ENCODE measurements at places on chromosomes 12 and 14.

DNA sequence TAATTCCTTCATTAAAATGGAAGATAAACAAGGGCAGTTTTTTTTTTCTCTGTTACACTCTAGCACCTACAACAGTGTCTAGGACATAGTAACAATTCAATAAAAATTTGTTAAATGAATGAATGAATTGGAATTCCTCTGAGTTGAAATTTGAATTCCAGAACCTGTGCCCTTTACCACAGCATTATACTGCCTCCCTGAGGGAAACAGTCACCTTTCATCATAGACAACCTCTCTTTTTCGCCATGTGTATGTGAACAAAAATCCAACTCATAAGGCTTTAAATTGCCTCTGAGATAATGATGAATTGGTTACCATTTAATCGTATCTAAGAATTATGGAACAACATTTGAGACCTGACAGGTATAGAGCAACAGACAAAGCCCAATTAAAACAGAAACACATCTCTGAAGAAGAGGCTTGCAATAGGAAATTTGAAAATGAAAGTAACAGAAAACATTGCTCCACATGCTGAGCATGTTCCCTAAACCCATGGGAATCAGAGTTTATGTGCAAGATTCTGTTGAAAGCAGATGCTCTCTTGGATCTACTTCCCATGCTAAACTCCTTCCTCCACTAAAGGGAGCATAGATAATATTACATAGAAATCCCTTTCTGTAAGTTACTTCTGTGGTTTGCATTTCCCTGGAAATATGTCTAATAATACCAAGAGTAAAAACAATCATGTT lies 657.8 kb downstream of the GALC start:
- DNase-seq: no peak

GRCh38 chr12:27344246-27344645 lies 11.6 kb downstream of the BMAL2 start:
- no peak for DNase-seq

GRCh38 chr14:31930493-31931240 lies 146.4 kb upstream of the ARHGAP5 start:
- no peak for DNase-seq

DNA sequence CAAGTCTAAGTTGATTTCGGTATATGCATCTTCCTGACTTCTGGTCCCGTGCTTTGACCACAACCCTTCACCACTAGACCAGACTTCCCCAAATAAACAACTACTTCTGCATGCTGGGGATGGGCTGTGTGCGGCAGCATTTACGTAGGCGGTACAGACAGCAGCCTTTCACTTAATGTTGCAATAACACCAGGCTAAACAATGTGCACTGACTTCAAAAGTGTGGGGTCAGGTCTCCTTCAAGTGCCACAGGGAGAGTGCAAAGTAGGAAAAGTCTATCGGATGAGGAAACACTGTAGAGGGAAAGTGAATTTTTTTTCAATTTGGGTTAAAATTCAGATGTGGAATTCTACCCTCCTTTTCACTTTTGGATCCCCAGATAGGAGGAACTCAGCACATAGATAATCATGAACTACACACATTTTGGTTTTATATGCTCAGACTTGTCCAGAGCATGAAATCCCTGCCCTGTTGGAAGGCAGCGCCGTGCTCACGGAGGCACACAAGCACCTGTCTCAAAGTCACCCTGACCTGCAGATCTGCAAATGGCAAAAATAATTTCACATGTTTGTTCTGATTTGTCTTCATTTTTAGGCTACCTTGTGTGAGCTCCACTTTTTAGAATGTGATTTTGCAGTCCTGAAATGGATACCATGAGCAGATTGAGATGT lies 3.6 kb upstream of the FOS start:
- DNase-seq: no peak

GRCh38 chr12:459430-460258 lies at the start of gene B4GALNT3:
TSS of gene B4GALNT3 (plus strand) at chr12:459939. CDS start at chr12:460377, 438 bp downstream.
- DNase-seq: peak; percentile 33

DNA sequence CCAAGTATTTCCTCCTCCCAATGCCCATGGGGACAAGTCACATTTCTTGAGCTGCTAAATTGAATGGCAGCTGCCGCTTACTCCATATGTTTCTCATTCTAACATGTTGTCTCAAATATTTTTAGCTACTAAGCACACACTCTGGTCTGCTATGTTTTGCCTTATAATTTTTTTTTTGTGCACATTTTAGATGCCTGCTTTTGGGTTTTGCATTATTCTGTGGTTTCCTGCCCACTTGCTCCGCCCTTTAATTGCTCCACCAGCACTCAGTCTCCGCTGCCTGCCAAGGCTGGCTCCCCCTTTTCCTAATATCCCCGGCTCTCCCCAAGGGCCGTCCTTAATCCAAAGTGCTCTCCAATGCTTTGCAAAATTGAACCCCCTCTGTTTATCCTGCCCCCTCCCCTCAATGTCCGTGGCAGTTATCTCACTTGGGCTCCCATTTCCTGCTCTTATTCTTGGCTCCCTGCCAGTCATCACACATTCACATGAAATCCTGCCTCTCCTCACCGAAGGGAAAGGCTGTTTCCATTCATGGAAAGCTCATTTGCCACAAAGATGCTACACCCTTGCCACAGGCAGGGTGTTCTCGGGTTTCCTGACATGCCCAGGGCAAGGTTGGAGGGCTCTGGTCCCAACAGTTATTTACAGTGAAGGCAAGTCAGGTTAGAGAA lies 79.4 kb downstream of the C12orf75 start:
- no peak for DNase-seq

- DNase-seq: no peak
These were observed 75.9 kb downstream of the ATP2B1 start for GRCh38 chr12:89632778-89633177.

DNA sequence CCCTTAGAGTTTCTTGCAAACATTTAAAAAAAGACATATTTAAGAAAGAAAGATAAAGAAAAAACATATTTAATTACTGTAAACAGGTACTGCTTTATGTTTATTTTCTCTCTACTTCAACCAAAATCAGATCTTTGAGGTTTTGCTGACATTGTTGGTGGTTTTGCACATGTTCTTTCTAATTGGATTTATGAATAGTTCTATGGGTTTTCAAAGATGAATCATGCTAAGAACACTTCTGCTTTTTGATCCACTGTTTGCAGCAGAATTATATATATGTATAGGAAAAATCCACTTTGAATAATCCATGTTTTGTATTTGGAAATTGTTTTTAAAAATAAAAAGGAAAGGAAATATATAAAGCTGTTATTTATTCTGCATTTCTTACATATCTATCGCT lies 78.4 kb downstream of the FRMD6 start:
- DNase-seq: no peak

DNA sequence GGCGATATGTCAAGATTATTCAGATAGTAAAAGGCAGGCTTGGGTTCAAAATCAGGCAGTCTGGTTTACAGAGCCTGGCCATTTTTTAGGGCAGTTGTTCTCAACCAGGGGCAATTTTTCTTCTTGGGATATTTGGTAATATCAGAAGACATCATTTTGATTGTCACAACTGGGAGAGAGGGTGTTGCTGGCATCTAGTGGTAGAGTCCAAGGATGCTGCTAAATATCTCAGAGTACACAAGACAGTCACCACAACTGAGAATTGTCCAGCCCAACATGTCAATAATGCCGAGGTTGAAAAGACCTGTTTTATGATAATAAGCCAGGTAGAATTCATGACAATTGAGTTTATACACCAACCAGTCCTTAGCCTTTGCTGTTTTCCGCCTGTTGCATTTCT lies 733.9 kb downstream of the NRXN3 start:
- DNase-seq: no peak

DNA sequence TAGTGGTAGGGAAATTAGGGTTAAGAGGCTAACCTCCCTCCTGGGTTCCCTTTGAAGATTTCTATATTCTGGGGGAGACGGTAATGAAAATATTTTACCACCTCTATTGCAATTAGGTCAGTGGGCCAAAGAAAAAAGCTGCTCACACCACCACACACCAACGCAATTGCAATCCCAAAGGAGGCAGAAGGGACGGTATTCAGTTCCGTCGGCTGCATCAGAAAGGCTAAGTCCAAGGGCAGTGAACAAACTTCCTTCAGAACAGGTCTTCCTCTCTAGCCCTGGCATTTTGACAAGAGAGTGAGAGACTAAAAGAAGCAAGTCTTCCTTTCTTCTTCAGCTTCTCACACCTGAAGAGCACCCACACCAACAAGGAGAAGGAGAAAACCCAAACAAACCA lies 51.2 kb downstream of the OTX2 start:
- no peak for DNase-seq

- DNase-seq: no peak
These were observed 1.2 kb downstream of the CIROP start for GRCh38 chr14:23103581-23103980.

DNA sequence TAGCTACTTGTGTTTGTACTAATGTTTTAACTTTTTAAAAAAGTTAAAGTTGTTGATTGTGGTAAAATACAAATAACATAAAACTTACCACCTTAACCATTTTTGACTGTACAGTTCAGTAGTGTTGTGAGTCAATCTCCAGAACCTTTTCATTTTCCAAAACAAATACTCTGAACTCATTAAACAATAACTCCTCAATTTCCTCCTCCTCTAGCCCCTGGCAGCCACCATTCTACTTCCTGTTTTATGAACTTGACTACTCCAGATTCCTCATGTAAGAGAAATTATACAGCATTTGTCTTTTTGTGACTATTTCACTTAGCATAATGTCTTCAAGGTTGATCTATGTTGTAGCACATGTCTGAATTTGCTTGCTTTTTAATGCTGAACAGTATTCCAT lies 299.1 kb upstream of the AMIGO2 start:
- no peak for DNase-seq

- no peak for DNase-seq
These were observed 9.4 kb downstream of the ZNF84 start for GRCh38 chr12:133046698-133047097.

GRCh38 chr12:48972213-48972951 lies 847 bp upstream of the WNT10B start:
- DNase-seq: peak; percentile 58

DNA sequence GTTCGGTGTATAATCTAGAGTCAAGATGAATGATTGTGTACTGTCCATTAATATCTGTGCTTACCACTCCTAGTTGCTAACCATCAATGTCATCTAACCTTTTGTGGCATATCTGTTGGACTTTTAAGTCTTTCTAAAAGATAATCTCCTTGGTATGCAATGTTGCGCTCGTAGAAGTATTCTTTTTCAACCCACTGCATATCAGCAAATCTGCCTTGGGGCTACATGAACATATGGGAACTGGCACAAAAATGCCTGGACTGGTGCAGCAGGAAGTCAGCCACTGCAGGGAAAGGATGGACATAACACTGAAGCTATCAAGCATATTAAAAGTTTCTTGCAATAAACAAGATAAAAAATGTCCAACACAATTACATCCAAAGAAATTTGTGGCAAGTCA lies 124.3 kb upstream of the SLC38A4 start:
- DNase-seq: no peak
